ENCODE measurements at places on chromosomes 3 and 15.

DNA sequence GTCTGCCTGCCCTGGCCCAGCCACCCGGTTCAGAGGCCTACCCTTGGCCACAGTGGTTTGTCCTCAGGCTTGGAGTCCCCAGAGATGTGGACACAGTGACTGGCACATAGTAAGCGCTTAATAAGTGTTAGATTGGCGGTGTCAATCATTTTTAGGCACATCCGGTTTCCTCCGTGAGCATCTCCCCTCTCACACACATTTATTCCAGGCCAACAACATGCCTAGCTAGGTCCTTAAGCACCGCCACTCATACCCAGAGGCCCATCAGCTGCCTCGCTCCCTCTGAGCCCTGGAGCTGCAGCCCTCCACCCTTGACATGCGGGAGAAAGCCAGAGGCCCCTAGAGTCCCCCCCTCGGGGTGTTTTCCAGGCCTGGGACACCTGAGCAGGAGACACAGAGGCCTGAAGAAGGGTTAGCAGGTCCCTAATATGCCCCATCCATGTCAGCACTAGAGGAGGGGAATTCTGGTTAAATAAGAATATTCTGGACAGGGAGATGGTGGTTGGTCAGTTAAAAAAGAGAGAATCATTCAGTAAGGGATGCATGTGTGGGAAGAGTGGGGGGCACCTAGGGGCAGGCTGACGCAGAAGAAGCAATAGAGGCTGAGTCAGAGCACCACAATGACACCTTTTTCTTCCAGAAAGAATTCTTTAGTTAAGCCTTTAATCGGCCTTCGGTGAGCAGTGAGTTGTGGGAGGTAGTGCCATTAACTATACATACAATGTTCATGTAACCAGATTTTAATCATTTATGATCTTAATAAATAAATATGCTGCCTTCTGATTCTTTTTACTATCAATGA, 22.3 kb downstream of the NR2F2 start:
- DNase-seq, result no peak

DNA sequence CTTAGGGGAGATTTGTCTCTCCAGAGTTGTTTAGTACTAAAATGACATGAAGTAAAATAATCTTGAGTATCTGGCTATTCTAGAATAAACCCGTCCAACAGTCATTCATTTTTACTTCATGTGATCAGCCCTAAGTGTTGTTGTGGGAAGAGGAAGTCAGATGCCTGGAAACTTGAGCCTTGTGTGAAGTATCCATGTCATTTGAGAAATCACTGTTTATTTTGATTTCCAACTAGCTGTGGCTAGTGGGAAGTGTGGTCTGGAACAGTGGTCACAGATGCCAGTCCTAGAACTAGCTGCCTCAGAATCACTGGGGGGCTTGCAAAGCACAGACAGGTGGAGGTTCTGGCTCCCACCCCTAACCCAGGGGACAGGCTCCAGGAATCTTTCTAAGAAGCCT, 77.7 kb upstream of the LIMD1 start:
- DNase-seq, result peak; percentile 29

DNA sequence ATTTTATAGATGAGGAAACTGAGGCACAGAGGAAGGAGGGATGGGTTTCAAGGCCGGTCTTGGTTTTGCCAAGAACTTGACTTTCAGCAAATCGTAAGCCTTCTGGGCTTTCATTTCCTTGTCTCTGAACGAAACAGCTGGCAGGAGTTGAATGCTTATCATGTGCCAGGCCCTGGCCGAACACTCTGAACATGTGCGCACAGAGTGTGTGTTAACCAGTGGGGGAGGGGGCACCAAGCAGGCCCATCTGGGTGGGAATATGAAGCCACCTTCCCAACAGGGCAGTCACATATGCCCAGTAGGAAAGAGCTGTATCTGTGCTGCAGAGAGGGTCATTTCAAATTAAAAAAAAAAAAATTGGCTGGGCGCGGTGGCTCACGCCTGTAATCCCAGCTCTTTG, 29.3 kb downstream of the ZNF710 start:
- DNase-seq, result no peak

- DNase-seq, result no peak
Observed at GRCh38 chr3:13219077-13219901, 146.1 kb upstream of the IQSEC1 start.

DNA sequence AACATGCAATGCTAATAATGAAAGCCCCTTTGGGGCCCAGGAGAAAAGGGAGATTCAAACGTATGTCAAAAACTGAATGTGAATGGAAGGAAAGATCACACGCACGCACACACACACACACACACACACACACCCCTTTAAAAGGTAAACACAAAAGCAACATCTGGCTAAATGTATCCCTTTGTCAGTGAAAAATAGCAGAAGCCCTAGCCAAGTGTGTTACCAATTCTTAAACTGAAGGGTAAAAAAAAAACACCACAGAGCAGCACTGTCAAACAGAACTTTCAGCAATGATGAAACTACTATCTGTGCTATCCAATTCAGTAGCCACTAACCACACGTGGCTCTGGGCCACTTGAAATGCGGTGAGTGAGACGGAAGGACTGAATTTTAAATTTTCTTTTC, 4.9 kb downstream of the RFTN1 start:
- DNase-seq, result peak; percentile 49

DNA sequence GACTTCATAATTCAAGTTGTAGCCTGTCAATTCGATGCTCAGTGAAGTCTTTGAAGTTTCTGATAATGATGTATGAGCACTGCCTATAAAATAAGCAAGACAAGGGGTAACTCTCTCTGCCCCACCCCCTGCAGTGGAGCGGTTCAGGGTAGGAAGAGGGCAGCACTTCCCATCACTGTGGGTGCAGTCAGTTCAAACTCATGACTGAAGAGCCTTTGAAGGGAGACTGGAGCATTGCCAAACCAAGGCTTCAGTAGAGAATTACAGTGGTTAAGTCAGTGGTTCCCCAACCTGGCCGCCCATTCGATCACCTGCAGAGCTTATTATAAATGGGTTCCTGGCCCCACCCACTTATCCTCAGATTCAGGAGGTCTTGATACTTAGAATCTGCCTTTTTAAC, 190.6 kb downstream of the SHQ1 start:
- DNase-seq, result no peak

GRCh38 chr3:69204315-69204957, 82.0 kb upstream of the LMOD3 start:
- DNase-seq, result no peak
